ENCODE measurements at places on chromosomes 1 and 21.

- no peak for DNase-seq
Observed at GRCh38 chr1:26811708-26812107, 14.8 kb upstream of the ZDHHC18 start.

GRCh38 chr1:240619906-240620621, 8.1 kb upstream of the GREM2 start:
- no peak for DNase-seq

DNA sequence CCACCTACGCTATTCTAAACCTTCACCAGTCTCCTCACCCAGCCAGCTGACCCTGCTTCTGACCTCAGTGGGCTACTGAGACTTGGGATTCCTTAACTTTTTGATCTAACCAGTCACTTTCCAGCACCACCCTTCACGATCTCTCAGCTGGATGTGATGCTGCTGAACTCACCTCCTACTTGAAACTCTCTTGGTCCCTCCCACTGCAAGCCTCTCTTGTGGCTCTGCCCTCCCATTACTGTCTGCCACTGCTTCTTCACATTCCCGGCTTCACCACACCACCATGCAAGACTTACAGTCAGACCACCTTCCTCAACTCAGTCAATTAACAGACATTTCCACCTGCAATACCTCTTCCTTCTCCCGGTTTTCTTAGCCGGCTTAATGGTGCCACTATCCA, 6.3 kb downstream of the TAF5L start:
- no peak for DNase-seq

DNA sequence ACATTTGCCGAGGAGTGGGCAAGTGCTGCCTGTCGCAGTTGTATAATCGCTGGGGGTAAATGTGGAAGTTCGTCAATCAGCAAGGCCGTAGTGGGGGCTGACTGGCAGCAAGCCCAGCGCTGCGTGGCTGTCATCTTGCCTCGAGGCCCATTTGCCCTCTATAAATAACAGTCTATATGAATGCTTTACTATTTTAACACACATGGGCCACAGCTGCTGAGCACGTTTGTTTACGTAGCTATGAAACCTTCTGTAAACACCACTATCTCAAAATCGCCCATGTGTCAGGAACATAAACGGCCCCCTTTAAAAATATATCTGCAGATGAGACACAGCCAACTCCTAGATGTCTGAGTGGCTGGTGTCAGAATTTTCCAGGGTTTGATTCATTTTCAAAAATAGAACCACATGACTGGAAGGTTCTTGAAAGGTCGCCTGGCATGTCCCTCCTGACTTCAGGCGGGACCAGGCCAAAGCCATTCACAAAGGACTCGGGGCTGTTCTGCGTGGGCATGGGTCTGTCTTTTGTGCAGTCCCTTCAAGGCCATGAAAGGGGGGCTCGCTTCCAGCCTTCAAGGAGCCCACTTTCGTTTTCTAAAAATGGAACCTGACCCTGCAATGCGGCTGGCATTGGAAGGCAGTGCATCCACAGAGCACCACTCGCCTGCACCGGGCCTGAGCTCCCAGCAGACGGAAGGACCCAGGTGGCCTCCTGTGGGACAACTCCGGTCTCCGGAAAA, 205.5 kb downstream of the KCNJ6 start:
- DNase-seq, result no peak
